HT-29 (cell line): ENCODE measurements at places on chromosomes 5 and 9.

- DNase-seq, result no peak
These were observed 45.5 kb downstream of the CCNH start for GRCh38 chr5:87367243-87367642.

- DNase-seq, result no peak
These were observed 10.5 kb upstream of the TRIM36 start for GRCh38 chr5:115180165-115180709.

GRCh38 chr5:177958696-177959095 lies 37.3 kb downstream of the PROP1 start:
- no peak for DNase-seq

DNA sequence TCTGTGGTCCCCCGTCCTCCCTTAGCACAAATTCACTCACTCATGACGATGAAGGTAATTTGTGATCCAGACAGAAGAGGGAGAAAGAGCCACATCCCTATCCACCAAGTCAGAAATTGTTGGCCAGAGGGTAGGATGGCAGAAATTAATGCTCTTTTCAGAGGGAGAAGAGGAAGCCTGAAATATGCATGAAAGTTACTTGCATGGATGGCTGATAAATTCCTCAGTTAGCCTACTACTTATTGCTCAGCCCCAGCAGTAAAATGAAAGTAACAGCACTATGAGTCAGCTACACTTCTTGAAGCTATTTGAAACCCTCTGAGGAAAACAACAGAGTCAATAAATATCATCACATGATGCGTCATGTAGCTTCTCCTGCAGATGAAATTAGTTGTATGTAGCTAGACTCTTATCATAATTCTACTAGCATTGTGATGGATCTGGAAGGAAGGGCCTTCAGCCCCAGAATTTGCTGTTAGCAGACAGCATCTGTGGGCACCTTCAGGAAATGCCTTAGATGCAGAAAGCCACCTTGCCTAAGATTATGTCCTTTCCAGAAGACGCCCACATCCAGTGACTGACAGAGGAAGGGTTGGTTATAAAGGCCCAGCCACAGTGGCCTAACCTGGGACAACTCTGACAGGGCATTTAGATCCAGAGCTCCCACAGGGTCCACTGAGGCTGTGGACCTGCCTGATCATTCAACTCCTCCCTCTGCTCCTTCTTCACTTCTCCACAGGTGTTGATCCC lies 81.2 kb upstream of the CCDC112 start:
- DNase-seq, result peak; percentile 57

DNA sequence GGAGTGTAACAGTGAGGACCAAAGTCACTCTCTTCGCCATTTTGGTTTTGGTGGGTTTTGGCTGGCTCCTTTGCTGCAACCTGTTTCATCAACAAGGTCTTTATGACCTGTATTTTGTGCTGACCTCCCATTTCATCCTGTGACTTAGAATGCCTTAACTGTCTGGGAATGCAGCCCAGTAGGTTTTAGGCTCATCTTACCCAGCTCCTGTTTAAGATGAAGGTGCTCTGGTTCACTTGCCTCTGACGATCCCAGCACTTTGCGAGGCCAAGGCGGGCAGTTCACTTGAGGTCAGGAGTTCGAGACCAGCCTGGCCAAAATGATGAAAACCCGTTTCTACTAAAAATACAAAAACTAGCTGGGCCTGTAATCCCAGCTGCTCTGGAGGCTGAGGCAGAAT lies 1.8 kb upstream of the CKS2 start:
- no peak for DNase-seq

DNA sequence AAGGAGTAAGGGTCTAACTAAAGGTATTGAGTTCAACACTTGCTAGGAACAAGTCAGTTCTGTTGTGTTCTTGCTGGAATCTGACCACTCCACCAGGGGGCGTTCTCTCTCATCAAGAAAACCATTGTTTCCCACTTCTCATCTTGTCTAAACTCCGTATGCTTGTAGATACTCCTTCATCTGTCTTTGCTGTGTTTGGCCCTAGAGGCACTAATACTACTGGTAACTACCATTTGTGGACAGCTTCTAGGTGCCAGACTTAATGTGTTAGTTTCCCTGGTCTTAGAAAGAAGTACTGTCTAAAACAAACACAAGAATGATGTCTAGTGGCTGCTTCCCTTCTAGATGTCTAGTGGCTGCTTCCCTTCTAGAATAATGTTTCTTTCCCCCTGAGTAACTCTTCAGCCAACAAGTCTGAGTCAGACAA lies 18.7 kb upstream of the PTPDC1 start:
- peak; percentile 87 for DNase-seq

GRCh38 chr5:132070460-132071337 lies 2.9 kb upstream of the CSF2 start:
- DNase-seq, result no peak

DNA sequence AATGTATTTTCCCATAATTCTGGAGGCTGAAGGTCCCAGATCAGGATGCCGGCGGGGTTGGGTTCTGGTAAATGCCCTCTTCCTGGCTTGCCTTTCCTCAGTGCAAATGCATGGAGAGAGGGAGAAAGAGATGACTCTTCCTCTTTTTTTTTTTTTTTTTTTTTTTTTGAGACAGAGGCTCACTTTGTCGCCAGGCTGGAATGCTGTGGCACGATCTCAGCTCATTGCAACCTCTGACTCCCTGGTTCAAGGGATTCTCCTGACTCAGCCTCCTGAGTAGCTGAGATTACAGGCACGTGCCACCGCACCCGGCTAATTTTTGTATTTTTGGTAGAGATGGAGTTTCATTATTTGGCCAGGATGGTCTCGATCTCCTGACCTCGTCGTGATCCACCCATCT lies 300.0 kb upstream of the TAS2R1 start:
- no peak for DNase-seq

DNA sequence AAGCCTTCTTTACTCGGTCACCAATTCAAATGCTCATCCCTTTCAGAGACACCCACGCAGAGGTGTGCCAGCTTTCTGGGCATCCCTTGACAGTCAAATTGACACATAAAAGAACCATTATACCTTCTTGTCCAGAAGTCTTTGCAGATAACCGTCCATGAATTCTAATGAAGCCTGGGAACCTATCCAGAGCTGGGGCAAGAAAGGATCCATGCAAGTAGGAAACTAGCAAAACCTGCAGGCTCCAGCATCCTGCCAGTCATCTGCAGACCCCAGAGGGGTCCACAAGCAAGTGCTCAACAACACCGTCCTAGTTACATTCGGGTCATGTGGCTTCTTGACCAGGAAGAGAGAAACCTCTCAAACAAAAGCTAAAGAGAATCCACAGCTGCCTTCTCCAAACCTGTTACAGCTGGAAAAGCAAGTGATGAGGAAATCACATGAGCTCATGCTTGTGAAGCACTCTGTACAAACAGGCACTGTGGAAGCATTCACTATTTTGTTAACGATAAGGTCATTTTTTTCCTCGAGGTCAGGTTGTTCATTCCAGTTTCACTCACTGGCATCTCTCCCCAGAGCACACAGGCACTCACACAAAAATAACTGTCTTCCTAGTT lies 80.2 kb upstream of the DMRT1 start:
- no peak for DNase-seq

DNA sequence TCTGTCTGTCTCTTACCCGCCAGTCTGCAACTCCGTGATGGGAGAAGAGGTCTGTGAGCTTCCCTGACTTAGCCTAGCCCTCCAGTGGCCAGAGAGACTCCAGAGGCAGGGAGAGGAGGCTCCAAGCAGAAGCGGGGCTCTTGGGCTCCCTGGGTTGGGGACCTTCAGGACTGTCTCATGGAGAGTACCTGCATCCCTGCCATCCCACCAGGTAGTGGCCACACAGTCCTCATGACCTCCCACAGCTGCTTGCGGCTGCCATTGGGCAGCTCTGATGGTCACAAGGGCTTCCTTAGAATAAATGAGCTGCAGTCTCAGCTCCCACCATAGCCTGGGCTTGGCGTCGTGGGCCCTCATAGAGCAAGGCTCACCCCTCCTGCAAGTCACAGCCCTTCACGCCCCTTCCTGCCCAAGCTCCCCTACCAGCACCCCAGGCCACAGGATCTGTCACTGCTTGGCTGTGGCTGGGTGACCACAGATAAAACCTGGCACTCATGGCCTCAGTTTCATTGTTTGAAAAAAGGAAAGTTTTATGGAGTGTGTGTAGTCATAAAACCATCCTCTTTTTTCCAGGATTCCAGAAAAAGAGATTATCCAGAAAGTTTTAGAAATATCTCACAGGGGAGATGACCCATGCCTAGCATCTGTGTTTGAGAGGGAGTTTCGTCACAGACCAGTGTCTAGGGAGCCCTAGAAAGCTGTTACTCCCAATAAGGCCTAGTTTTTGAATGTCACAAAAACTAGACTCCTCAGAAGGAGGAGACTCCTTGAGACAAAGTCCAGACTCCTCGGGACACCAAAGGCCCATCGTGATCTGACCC lies 48.4 kb downstream of the PPARGC1B start:
- no peak for DNase-seq

DNA sequence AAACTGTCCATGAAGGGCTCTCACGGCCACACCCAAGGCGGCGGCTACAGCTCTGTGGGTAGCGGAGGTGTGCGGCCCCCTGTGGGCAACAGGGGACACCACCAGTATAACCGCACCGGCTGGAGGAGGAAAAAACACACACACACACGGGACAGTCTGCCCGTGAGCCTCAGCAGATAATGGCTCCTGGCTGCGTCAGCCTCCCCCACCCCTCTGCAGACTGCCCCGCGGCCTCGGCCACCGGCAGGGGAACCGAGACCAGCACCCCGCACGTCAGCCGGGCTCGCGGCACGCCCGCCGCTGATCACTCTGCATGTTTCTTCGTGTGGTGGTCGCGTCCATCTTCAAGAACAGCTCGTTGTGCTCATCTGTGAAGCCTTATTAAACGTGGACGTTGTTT lies 41.5 kb downstream of the TENT4A start:
- DNase-seq, result no peak

DNA sequence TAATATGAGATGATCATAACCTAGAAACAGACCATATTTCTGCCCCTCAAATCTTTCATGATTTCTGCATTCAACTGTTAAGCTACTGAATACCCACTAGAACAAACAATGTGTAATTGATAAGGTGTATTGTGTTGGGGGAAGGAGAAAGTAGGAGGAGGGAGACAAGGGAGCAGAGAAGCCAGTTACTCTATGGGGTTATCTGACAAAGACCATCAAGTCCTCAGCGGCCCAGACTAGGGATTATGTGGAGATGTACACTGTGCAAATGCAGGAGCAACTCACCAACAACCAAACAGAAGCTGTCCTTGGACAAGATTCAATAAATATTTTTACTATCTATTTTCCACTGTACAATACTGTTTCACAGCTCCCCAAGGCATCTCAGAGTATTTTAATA lies 2.7 kb downstream of the NRG2 start:
- no peak for DNase-seq

- DNase-seq, result peak; percentile 22
These were observed 2025.5 kb upstream of the NUDT12 start for GRCh38 chr5:105587963-105588662.

DNA sequence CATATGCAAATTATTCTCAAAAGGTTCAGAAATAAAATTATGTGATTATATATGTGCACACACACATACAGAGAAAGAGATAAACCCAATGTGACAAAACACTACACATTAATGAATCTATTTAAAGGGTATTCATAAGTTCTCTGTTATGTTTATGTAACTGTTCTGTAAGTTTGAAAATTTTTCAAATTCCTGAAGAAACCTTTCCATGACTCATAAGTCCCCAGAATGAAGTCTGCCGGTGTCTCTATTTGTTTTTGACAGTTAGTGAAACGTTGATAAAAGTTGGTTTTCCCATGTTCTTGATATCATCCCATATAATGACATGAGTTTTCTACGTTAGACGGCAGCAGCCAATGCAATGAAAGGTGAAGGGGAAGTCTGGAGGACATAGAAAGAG lies 199.5 kb upstream of the PUM3 start:
- no peak for DNase-seq

GRCh38 chr5:171721464-171721863 lies 64.2 kb upstream of the SMIM23 start:
- no peak for DNase-seq

DNA sequence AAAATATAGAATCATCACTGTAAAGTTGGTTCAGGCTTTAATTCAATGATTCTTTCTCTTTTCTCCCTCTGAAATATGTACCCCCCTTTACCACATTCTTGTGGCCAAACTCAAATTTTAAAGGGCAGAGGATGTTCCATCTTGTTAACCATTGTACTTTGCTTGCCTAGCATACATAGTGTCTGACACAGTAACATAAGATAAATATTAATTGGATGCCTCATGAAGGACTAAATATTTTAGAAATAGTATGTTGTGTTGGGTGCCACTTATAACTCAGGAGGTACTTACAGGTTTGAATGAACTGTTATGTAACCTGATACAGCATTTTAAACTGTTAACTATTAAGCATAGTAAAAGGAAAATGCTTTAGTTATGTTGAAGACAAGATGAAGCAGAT lies 71.5 kb downstream of the NIPBL start:
- DNase-seq, result no peak

DNA sequence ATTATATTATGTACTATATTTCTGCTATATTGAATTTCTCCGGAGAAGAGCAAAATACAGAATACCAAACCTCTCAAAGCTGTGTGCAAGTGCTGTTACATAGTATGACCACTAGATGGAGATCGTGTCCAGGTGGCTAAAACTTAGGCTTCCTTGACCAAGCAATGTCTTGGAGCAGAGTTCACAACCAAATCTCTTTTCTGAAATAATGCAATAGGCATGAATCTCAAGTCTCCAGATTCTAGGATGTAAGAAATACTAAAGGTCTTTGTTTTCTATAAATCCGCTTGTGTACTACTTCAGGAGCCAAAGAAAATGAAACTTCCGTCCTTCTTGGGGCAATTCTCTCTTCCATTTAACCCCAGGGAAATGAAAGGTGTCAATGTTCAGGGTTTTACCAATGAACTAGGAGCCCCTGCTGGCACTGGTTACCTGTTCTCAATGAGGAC lies 181.5 kb upstream of the RAI14 start:
- DNase-seq, result peak; percentile 84

DNA sequence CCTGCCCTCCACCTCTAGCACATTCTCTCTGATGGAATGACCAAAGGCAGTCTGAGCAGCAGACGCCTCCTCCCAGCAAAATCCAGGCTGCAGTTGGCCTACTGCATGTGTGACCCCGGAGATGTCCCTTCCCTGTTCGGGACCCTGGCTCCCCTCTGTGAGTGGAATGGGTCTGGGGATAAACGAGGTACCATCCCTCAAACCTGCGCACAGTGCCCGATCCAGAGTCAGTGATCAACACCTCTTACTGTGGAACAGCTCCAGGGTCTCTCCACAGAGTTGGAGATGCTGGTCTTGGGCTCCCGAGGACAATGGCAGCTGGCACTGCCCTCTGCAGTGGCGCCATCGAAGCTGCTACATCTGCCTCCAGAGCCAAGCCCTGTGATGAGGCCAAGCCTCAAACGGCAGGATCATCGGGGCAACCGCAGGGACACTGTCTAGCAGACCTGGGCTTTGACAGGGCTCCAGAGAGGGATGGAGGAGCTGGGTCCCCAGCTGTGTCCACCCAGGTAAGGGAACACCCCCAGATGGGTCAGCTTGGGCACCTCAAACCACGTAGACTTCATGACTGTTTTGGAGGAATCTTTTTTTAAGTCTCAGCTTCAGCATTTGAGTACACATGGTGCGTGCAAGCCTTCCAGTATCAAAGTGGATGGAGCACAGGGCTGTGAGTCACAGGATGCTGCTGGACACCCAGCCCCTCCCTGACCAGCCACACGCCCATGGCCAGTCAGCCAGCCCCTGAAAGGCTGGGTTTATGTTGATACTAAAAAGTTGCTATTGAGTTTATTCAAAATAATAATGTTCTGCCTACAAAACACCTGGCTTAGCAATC lies 13.0 kb downstream of the MED10 start:
- no peak for DNase-seq
